Left ventricle myocardium superior (tissue), 1 donor: ENCODE measurements at places on chromosomes 11 and 22. TPM values are rescaled to one million over a fixed set of nuclear protein-coding genes. Genes with fewer than 3 reads are reported as not detected.

DNA sequence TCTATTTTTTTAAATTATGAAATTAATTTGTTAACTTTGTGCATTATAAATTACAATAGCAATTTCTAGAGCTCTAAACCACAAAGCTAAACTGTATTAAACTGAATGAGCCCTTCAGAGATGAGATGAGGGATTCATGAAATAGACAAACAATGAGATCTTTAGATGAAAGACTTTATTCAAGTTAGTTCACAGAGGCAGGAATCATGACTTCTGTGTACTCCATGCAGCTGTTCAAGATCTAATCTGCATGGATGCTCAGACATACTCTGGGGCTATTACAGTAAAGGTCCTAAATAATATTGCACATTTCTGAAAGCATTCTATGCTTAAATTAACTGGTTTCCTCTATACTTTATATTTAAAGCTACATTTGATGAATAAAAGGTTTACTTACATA is 122.7 kb downstream of the FCHSD2 start:
- DNase-seq: no peak

The OR10V1 gene
- not detected for total RNA-seq

DNA sequence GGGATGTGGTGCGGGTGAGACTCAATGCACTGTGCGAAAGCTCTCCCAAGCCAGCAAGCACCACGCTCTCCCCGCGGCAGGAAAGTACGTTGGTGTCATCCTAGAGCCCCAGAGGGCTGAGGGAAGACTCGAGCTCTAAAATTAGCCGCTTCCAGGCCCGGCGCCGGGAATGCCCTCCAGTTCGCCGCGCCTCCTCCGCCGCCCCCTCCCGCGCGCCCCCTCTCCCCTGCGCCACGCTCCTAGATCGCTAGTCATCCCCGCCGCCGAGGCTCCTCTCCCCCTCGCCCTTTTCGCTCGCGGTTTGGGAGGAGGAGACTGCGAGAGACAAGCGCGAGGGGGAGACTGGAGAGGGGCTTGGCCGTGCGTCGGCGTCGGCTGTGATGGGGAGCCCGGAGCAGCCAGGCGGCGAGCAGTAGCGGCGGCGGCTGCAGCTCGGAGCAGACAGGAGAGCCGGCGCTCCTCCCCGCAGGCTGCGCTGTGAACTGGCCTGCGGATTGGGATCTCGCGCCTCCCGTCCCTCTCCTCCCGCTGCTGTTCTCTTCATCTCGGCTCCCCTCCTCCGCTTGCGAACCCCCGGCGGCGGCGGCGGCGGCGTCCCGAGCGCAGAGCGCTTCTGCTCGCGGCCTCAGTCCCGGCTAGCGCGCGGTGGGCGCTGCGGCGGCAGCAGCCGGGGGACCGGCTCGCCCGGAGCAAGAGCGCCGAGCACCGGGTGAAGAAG is at the start of gene FAT3:
TSS of gene FAT3 (plus strand) at position 412 of the 718 bp plus-strand sequence. CDS start 127,295 bp downstream, outside the sequence.
- peak; percentile 34 for DNase-seq

The EIF3M gene
- total RNA-seq: 198 TPM

DNA sequence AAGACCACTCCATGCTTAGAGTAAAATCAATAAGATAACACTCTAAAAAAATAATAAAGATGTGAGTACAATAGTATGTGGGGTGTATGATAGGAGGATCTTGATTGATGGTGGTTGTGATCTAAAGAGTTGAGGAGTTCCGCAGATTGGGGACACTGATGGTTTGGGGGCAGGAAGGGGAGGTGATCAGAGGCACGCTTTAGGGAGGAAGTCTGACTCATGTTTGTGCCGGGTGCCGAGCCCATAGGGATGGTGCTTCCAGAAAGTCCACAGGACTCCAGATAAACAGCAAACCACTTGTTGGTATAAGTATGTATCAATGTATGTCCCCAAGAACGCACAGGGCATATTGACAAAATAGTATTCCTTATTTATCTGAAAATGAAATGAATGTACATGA is 27.5 kb downstream of the LINC01488 start:
- DNase-seq: peak; percentile 2
